ENCODE measurements at places on chromosomes 3 and 15.

GRCh38 chr3:113092746-113093145, 102.0 kb downstream of the GTPBP8 start:
- DNase-seq, result no peak

DNA sequence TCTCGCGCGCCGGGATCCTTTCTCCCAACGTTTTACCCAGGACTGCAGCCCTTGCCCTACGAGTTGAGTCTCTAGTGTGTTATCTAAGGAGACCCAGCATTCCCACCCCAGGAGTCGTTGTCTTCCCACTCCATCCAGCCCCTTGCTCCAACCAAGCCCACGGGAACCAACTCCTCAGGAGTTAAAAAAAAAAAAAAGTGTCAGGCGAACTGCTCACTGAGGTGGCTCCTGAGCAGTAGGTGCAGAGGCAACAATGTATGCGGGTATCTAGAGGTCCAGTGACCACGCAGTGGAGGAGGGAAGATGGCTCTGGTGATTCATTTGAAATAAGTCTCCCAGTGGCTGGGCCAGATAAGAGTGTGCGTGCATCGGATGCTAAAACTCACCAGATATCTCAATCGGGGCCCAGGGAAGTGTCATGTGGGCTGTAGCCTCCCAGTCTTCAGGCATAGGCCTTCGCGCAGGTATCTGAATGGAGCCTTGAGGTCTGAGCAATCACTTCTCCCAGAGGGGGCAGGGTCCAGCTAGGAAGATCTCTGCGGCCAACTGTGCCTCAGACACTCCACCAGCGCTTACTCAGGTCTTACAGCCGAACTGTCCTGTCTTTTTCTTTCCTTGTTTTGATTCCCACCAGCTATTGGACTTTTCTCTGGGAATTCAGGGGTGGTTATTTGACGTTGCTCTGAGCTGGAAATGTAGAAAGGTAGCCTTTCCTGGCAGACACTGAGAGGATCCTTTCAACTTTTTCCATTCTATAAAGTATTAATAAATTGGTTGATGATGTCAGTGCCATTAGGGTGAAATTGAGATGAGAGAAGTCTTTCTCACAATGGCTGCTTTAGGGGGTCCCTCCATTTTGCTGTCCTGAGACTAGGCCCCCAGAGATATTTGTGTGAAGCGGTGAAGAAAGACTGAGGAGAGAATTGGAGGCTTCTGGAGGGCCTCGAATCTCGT, 21.0 kb downstream of the ZIC4 start:
- no peak for DNase-seq

GRCh38 chr15:57758560-57758959, 52.0 kb downstream of the POLR2M start:
- no peak for DNase-seq

- DNase-seq, result no peak
Observed at GRCh38 chr3:88480822-88481221, 331.1 kb downstream of the C3orf38 start.

DNA sequence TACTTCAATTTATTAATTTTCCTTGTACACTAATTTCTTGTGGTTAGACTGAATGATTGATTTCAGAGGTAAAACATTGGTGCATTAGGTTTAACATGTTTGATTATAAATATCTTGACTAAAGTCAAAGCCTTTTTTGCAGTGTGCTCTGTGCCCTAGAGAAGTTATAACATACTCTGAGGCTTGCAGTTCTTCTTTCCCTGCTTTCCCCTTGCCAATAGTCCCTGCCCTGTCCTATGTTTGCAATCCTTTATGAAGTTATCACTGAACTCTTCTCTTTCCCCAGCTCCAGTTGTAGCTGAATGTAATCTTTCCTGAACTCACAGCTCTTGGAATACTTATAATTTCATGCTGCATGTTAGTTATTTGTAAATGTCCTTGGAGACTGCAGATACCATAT, 35.6 kb downstream of the USP3 start:
- no peak for DNase-seq

DNA sequence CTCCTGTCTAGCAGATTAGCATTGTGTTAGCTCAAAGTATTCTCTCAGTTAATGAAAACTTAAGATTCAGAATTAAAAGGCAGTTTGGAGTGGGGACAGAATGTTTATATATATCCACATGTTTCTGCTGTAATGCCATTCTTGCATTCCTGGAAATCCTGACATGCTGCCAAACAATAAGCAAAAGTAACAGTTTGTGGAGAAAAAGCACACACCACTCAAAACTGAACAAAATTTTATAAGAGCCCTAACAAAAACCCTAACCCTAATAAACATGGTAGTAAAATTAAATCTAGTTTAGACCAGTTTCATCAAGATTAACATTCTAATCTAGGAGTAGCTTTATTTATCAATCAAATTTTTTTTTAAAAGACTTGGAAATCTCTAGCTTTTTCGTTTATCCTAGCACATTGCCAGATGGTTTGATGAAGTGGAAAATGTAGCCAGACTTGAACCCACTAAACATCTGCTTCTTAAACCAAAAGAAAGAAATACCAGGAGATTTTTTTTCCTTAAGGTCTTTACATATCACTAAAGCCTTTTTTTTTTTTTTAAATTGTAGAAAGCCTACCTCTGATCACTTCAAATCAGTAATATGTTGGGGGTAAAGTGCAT, 3.7 kb downstream of the TCAIM start:
- no peak for DNase-seq

DNA sequence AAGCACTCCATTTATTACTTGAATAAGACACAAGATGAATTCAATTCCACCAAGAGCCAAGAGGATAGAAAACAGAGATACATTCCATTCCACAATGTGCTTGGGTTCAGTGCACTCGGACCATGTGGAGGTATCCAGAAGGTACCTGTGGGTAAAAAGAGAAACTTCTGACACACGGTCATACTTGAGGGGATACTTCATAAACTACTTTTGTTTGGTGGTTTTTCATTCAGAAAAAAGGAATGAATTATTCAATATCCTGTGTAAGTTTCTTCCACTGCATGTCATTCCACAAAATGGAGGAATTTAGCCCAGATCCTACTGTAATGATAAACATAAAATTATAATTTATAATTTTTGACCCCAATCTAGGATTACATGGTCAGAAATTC, 5.7 kb downstream of the TM4SF1 start:
- no peak for DNase-seq

DNA sequence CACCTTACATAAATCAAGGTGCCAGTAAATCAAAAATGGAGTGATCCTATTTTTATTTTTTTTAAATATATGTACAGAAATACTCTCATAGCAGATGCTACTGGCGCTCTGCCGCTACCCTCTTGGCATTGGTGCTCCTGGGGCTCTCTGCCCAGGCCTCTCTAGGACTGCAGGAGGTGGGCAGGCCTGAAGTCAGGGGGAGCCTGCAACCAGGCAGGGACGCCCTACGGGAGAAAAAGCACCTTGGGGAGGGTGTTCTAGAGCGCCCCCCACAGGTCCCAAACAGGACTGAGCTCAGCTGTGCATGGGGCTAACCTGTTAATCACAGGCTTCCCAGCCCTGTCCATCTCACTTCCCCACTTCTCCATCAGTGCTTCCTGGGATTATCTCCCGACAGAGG, 192.5 kb downstream of the SHQ1 start:
- no peak for DNase-seq

- no peak for DNase-seq
Observed at GRCh38 chr3:154662851-154663250, 232.9 kb upstream of the GPR149 start.

DNA sequence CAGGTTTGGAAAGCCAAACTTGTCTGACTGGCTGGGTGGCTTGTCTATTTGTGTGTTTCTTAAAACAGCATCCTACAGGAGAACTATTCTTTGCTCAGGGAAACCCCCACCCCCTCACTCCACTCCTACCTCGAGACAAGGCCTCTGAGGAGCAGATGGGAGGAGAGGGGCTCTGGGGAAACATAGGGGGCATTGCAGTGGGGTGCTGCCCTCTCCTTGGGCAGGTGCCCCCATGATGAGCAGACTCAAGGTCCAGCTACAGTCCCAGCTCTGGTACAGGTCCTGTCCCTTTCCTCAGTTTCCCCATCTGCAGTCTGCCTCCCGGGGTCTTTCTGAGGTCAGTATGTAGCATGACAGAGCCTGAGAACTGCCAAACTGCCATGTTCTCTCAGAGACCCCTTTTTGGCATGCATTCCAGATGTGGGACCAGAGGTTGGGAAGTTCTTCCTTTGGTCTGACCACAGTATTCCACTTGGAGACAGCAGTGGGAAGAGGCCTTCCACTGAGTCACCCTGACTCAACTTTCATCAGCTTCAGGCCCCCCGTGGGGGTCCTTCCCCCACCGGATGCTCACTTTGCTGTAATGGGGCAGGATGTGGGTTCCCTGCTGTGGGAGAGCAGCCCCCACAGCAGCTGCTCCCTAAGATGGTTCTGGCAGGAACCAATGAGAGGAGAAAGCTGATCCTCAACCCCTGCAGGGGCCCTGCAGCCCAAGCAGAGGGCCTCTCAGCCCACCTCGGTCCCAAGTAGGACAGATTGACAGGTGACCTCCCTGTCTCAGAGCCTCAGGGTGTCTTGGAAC, 32.3 kb upstream of the CYP11A1 start:
- no peak for DNase-seq

DNA sequence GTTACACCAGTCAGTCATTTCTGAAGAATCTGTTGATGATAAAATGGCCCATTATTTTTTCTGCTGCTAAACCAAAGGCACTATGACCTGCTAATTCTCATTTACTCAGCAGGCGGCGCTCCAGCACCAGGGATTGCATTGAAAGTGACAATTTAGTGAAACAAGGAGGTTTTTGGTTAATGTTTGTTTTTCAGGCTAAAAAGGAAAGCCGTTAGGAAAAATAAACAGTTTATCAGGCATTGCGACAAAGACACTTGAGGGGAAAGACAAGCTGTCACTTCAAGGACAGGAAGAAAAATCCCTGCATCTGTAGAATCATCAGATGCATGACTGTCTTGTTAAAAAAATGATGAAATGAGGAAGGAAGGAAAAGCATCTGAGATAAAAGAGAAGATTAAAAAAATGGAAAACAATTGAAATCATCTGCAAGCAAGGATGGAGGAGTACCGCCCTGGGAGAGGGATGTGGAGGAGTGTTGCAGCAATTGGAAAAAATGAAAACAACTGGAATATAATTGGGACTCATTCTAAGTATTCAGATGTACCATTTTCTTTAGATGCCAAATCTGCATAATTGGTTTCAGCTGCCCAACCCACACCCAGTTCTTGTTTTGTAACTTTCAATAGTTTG, 54.0 kb downstream of the NR1D2 start:
- DNase-seq, result no peak

GRCh38 chr3:107938143-107938542, 152.7 kb downstream of the CD47 start:
- no peak for DNase-seq

DNA sequence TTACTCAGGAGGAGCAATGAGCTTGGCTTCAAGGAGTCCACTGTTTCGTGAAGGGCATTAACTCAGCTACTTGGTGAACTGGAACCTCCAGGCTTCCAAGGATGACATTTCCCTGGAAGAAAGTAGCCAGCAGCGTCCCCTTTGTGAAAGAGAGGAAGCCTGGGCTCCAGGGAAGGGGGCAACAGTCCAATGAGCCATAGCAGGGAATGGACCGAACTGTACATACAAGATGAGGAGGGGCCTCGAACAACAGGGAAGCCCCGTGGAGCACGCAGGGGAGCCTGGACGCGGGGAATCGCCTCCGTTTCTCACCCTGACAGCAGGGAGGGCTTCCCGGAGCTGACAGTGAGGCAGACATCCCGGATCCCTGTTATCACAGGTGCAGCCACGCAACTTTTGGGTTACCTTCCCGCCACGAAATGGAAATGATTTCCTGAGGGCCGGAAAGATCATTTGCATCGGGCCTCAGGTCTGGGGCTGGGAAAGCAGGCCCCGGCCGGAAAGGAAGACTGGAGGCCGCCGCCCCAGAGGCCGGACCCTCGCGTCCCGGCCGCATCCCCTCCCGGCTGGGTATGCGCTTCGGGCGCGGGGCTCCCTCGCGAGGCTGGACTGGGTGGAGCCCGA, 475 bp upstream of the SPINT1 start:
- no peak for DNase-seq

GRCh38 chr15:89501646-89502045, 5.3 kb upstream of the RHCG start:
- DNase-seq, result no peak

DNA sequence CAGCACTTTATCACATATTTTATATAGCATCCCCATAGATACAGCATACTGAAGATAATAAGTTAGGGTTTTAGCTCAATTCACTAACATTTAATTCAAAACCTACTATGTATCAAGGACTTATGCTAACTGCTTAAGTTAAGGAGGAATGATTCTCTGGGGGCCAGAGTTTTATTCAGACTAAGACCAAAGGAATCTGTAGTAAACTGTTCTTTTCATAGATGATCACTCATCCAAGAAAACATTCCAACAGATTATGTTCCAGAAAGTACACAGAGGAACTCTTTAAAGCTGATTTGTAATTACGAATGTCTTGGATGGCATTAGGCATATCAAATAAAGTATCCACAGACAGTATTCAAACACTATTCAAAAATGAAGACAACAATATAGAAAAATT, 226.4 kb downstream of the SCAPER start:
- peak; percentile 69 for DNase-seq

- DNase-seq, result no peak
Observed at GRCh38 chr3:184315543-184315867, 1.1 kb downstream of the EIF4G1 start.

- DNase-seq, result no peak
Observed at GRCh38 chr15:28116521-28117431, 17.7 kb upstream of the OCA2 start.

GRCh38 chr15:65958835-65959234, 89.5 kb downstream of the RAB11A start:
- DNase-seq, result no peak

DNA sequence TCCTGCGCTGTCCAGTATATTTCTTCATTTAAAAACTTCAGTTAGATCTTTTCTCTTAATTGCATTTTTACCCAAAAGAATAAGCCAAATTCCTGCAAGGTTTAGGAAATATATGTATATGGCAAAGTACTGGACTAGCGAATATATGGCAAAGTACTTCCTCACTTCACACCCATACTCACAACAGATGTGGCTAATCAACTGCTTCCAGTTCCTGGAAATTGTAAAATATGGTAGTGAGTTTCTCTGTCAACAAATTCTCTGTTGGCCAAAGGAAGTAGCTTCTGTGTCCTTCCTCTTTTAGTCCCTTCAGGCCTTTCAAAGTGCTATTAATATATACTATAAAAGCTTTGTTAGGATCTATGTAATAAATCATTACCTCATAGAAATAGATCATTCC, 22.0 kb downstream of the GPR15 start:
- no peak for DNase-seq

- DNase-seq, result no peak
Observed at GRCh38 chr3:170027233-170028102, 10.3 kb upstream of the GPR160 start.

- DNase-seq, result no peak
Observed at GRCh38 chr3:130968221-130968620, 58.4 kb downstream of the ASTE1 start.

- no peak for DNase-seq
Observed at GRCh38 chr3:123285931-123286307, 84.2 kb downstream of the SEC22A start.
